ENCODE measurements at places on chromosomes 5 and 9. TPM values are rescaled to one million over a fixed set of nuclear protein-coding genes. Genes with fewer than 3 reads are reported as not detected.

The MLANA gene
- not detected for total RNA-seq

The OR1L1 gene
- not detected for total RNA-seq

The SLC6A3 gene
- total RNA-seq = not detected

The MAML1 gene
- total RNA-seq = 11.8 TPM

The FOXD4 gene
- 0.13 TPM for total RNA-seq

The SLC6A7 gene
- not detected for total RNA-seq

The LPAR1 gene
- 3.5 TPM for total RNA-seq

The SLC28A3 gene
- total RNA-seq = not detected

The PCDH12 gene
- 4.2 TPM for total RNA-seq

GRCh38 chr5:100827481-100827889 is 75.6 kb downstream of the ST8SIA4 start:
- no peak for DNase-seq

GRCh38 chr5:180389252-180390101 is 36.3 kb upstream of the GFPT2 start:
- DNase-seq = peak; percentile 70

DNA sequence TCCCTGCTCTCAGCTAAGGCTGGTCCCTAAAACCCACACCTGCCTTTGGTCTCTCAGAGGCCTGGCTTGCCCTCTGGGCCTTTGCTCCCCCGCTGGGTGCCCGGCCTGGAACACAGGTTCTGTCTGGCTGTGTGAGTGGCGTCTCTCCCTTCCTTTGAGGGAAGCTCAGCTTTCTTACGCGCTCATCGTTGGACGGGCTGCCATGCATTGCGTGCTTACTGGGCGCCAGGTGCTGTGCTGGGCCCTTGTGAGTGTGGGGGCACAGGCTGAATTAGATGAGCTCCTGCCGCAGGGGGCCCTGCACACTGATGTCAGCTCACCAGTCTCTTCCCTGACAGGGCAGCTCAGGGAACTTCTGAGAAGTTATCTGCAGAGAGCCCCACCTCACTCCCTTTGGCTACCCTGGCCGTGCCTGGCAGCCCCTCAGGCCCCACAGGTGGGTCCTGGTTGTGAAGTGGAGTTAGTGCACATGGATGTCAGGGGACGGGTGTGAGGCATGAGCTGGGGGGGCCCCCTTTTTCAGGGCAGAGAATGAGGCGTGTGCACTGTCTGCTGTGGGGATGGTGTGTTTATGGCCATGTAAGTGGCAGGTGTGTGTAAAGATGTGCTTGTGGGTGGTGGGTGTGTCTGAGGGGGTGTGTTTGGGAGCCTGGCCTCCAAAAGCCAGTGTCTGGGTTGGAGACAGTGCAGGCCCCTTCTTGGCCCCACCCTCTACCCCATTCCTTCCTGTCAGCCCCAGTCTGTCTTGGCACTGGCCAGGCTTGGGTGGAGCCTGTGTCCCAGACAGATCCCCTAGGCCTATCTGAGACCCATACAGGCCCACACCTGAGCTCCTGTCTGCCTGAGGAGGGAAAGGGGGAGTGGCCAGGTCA is 7.5 kb upstream of the RMND5B start:
- no peak for DNase-seq

DNA sequence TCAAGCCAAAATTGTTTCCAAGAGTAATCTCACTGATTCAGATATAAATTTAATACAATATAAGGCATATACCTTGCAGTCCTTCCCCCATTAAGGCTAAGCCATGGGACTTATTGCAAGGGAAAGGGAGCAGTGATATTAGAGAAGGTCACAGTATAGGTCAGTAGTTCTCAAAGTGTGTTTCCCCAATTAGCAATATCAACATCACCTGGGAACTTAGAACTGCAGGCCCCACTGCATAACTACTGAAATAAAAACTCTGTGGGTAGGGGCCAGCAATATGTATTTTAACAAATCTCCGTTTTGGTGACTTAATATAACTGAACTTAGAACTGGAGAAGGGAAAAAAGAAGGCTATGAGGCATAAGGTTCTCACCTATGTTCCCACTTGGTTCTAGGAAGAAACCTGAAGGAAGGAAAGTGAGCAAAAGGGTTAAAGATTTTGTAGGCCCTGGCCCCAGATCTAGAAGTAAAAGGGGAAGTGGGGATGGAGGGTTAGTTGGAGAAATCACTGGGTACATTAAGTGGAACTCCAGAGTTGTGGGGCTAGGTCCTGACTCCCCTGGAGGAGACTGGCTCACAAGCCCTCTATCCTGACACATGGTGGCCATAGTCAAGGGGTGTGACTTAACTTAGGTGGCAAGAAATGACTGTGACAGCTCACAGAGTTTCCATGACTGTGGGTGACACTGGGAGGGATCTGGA is 40.7 kb downstream of the WDR36 start:
- no peak for DNase-seq

DNA sequence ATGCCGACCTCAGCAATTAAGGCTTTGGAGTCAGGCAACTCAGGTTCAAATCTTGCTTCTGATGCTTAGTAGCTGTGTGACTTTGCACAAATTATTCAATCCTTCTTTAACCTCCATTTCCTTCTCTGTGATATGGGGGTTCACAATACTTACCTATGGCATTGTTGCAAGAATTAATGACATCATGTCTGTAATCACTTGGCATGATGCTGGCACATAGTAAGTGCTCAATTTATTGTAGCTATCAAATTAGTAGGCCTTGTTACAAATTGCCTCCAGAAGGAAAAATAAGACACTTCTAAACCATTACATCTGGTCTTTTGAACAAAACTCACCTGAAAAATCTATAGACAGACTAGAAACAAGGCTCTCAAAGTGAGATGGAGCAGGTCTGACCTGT is 29.9 kb upstream of the NDFIP1 start:
- no peak for DNase-seq

GRCh38 chr5:179207920-179208705 is 137.1 kb downstream of the ADAMTS2 start:
- peak; percentile 45 for DNase-seq

DNA sequence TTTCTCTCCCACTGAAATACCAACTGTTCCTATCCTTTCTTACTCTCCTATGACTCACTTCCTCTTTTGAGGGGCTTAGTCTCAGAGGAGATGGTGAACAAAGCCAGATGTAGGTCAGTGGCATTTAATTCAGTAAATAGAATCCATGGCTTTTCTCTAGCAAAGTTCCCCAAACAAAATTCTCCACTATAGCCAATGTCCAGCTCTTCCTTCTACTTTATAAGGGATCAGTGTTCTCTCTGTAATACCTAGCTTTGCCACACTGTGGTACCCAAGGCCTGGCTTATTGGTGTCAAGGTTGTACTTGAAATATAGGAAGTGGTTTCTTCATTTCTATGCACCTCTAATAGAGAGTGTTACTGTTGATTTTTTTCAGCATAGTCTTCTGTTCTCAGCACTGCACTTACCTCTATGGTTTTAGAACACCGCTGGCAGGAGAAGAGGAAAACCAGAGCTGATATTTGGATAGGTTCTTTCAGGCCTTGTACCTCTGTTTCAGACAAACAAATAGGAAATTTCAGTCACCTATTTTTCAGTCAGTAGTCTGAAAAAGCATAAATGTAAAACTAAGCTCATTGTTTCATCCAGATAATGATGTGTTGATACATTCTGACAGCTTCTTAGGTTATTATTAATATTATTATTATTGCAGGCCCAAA is 40.6 kb upstream of the ITGA2 start:
- no peak for DNase-seq

DNA sequence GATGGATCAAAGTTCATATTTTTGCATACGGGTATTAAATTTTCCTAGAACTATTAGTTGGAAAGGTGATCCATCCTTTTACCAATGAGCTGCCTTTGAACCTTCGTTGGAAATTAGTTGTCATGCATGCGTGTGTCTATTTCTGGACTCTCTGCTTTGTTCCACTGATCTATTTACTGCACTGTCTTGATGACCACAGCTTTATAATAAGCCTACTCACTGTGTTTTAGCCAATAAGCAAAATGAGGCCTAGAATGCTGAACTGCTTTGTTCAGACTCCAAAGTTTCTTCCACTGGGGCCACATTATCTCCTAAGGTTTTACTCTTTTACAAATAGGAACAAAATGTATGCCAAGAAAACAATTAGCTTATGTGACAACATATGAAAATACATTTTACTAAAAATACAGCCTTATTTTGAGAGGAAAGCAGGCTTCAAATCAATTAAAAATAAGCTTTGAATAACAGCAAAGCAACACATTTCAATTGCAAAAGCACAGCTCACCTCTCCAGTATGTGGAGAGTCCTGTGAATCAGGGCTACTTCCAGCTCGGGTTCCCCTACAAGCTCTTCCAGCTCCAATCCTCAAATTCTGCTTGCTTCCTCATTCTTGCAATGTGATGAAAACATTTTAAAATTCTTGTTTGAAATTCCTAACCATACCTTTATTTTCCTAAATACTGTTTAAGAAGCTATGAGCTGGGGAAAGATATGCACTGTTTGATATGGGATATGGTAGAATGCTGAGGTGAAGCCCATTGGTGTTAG is 72.0 kb downstream of the RETREG1 start:
- DNase-seq = no peak

- no peak for DNase-seq
Observed at GRCh38 chr5:8456846-8457186, 587.9 kb downstream of the MTRR start.

DNA sequence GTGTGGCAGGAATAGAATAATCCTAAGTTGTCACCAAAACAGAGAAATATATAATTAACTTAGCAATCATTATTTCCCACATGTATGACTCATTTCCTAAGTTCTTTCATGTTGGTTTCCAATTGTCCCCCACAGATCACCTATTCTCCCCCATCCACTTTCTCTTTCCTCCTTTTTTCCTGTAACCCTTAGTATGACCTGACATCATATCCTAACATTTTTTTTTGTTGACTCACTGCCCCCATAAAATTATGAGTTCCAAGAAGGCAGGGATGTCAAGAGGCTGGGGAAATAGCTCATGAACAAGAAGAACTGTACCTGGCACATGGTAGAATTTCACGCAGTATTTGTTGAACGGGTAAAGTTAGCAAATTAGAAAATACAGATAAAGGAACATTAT is 186.7 kb downstream of the DCP2 start:
- DNase-seq = no peak

GRCh38 chr5:168434001-168434400 is 52.3 kb upstream of the RARS1 start:
- no peak for DNase-seq

GRCh38 chr9:121564504-121565260 is 65.0 kb upstream of the GGTA1 start:
- no peak for DNase-seq

DNA sequence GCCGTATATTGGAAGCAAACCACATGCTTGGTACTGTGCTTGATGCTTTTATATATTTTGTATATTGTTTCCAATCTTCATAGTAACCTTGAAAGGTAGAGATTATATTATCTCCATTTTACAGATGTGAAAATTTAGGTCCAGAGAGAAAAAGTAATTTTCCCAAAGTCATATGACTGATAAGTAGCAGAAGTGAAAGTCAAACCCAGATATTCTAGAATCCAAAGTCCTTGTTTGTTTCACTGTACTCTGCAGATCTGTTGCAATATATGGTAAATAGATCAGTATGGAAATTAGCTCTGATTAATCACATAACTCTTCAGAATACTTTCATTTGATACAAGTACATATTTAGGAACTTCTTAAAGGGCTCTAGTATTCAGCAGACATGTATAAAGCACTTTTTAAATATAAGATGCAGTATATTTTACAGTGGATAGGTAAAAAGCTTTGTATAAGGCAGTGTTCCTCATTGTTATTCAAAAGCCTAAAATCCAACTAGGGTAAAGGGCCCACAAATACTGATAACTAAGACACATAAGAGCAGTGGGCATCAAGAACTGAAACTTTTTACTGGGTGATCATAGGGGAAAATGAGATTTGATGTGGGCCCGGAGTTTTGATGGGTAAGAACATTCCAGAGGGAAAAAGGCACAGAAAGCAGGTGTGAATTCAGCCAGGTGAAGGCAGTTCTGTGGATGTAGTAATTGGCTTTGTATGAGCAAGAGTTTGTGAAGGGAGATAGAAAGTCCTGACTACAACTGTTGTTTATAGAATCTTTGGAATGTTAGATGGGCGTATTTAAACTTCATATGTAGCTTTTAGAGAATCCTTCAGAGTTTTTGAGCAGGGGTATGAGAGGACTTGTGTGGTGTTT is 25.0 kb downstream of the NDFIP1 start:
- DNase-seq = no peak

DNA sequence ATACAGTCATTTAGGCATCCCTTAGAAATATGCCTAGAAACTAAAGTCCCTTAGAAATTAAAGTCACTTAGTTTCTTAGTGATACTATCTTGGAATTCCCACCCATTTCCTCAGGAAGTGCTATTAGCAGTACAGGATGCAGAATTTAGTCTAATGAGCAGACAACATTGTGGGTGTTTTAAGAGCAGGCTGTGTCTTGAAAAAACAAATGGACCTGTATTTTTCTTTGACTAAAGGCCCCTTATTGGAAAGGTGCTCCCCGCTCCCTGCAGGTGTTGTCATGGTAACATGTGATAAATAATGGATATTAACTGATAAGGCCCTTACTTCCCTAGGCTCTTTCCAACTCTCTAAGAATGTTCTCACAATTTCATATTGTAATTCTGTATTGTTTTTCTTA is 38.8 kb upstream of the STARD4 start:
- no peak for DNase-seq

DNA sequence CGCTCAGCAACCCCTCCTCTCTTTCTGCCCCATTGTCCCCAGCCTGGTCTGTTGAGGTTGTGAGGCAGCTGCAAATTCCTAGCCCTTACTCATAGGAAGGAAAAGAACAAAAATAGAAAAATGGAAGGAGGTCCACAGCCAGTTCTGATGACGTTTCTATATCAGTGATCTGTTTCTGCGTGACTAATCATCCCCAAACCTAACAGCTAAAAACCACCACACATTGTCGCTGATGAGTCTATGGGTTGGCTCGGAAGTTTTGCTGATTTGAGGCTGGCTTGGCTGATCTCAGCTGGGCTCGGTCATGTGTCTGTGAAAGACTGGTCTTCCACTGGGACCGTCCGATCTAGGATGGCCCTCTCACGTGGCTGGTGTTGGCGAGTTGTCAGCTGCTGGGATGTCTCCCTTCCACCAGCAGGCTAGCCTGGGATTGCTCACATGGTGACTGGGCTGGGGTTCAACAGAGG is 200.6 kb upstream of the ZNF618 start:
- DNase-seq = peak; percentile 87

Measured in psoas muscle (tissue), 8 donors.